ENCODE measurements at places on chromosomes 3 and 15.

DNA sequence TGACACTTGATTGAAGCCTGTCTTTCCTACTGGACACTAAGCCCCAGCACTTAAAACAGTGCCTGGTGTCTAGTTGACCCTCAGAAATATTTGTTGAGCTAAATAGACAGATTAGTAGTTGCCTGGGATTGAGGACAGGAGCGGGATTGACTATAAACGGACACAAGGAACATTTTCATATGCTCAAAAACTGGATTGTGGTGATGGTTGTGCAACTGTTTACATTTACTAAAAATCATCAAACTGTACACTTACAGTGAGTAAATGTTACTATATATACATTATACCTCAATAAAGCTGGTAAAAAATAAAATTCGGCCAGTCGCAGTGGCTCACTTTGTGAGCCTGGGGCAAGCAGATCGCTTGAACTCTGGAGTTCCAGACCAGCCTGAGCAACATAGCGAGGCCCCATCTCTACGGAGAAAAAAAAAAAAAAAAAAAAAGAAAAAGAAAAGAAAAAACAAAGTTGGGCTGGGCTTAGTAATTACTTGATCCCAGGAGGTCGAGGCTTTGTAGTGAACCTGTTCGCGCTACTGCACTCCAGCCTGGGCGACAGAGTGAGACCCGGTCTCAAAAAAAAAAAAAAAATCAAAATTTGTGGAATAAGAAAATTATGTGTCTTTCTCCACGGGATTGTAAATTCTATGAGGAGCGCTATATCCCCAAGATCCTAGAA, 632 bp upstream of the IDH3A start:
- no peak for DNase-seq

- DNase-seq: no peak
Measured at GRCh38 chr3:125591116-125591760, 4.1 kb downstream of the OSBPL11 start.

- DNase-seq: no peak
Measured at GRCh38 chr15:47987461-47987860, 133.3 kb upstream of the SLC24A5 start.

DNA sequence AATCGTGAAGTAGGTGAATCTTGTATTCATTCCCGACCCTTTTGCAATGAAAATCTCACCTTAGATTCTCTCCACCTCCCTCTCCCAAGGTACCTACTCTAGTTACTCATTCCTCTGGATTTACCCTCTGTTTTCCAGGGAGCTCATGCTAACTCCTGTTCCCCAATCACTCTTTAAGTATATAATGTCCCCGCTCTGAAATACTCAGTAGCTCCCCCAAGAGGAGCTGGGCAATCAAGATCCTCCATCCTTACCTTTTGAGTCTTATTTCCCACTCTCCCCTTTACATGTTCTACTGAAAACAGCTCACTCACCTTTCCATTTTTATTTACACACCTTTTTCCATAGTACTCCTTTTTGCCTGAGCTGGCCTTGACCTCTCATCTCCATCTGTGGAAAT, 599.9 kb downstream of the RBMS3 start:
- DNase-seq: no peak

DNA sequence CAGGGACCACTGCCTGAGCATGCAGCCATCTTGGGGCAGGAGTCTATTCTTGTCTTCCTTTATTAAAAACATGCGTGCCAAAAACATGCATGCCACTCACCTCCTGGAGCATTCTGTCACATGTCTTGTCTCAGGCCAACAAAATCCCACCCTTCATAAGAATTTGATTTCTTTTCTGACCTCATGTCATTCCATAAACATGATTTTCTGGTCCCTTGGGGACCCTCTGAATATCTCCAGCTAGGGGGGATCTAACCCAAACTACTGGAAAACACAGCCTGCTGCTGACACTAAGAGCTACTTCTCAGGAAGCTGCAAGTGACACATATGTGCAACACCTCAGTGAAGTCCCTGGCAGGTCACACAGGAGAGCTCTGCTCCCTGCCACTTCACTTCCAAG, 26.8 kb upstream of the NOX5 start:
- no peak for DNase-seq

DNA sequence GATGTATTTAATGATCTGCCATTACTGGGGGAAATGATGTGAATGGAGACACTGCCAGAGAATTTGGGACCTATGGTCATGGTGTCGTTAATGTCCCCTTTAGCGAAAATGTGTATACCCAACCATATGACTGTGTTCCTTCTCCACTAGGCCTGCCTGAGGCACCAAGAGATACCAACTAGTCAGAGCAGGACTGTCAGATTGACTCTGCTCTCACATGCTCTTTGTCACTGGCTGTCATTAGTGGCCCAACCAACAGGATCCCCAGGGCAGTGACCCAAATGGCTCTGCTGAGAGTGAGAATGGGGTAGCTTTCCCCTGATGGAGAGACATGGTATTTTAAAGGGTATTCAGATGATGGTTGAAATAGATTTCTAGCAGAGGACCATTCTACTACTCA, 2.8 kb downstream of the TAGLN3 start:
- DNase-seq: no peak

- no peak for DNase-seq
Measured at GRCh38 chr3:79724206-79724605, 43.6 kb downstream of the ROBO1 start.

DNA sequence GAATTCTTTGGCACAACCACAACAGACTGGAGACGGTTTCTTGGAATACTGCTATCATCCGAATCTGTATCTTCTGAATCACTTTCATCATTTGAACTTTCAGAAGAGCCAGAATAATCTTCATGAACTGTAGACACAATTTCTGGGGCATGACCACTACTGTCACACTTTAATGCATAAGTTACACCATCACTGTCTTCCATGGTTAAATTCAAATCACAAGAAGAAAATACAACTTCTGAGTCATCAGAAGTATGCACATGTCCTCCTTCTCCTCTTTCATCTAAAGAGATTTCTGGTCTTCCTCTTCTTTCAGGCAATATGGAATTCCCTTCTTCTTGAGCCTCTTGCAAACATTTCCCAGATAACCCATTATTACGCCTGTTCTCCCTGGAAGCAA, 42.5 kb downstream of the SETD2 start:
- DNase-seq: no peak

DNA sequence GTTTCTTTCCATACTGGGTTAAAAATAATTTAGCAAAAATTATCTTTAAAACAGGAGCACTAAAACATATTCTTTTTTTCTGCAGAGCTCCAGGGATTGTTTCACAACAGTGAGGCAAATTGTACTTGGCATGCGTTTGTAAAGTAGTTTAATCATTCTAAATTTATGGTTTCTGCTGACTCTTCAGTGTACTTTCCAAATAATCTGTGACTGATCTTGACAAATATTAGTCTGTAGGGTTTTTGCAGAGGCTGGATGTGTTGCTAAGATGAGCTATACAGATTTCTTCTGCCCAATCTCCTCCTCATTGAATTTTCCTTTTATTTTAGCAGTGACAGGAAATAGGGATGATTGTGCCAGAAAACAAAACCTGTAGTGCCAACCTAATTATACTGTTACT, 328.0 kb upstream of the MANF start:
- DNase-seq: no peak

GRCh38 chr3:12818773-12819172, 22.3 kb downstream of the CAND2 start:
- no peak for DNase-seq

DNA sequence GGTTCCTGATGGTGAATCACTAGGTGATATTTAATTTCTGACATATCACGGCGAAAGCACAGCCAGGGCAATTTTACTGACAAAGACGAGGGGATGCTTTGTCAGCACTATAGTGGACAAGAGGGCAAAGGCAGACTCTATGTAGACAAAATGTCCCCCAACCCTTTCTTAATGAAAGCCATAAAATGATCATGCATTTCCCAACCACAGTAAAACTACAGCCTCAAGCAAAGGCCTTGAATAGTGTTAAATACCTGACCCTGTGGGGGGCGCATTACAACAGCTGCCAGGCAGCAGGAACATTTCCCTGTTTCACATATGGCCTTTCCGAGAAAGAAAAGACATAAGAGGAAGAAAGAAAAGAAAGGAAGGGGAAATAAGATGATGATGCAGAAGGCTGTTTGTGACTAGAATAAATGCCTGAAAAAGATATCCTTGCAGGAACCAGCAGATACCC, 49.5 kb downstream of the GLDN start:
- DNase-seq: no peak

- no peak for DNase-seq
Measured at GRCh38 chr3:188170461-188171459, 16.8 kb downstream of the LPP start.

DNA sequence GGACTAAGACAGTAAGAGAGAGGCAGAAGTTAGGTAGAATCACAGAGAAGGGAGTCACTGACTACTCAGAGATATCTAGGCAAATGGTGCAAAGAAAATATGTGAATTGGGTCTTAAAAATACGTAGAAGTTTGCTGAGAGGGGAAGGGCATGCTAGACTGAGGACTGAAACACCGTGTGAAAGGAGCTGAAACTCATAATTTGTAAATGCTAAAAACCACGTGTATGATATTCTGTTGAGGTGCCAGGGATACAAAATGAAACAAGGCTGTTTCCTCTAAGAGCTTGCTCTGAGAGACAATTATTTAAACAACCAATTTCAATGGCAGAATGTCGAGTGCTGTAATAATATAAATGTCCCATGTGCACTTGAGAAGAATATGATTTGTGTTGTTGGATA, 47.2 kb downstream of the NCK1 start:
- no peak for DNase-seq

- DNase-seq: no peak
Measured at GRCh38 chr15:91183596-91183995, 83.5 kb downstream of the SV2B start.

DNA sequence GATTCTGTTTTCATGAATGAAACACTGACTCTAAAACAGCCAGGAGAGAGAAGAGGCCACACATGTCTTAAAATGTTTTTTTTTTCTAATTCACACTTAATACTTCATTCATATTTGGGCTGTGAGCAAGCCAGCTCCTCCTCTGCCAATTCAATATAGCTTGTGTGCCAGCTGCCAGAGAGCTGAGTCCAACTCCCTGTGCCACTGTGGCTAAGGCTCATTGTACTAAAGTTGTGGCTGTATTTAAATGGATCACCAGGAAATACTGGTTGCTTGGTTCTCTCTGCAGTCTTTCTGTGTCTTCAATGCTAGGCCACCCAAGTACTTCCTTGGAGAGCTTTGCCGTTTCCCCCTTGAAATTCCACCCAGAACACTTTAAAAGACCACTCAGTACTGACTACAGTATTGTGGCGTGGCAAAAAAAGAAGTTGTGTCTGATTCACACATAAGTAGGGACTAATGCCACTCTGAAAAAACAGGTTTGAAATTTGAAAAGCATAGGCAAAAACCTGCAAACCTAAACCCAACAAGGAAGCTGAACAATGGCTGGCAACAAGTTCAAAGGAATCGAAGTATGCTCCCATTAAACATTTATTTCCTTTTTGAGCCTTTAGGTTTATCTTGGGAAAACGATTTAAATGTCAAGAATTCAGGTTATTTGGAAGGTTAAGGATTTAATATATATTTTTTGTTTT, 524.7 kb downstream of the DIPK2A start:
- no peak for DNase-seq
